CD4-positive, alpha-beta T cell treated with Interleukin-10 for 1 hour (primary cell): ENCODE measurements at places on chromosomes 16 and 17.
A peak's percentile ranks its signal among the peaks of the same experiment; 100 is the strongest.

DNA sequence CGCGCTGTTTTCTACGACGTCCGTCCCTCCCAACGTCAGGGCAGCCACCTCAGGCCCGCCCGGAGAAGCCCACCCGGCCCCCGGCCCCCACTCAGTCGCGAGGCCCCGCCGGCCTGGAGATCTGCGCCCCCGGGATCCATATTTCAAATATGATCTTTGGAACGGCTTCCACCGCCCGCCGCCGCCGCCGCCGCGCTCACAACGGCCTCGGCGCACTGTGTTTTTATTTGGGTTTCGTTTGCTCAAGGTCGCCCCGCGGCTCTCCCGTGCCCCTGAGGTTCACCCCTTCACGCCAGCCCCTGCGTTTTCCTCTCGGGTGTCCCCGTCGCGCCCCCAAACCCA lies 4.2 kb upstream of the CBX4 start:
- DNase-seq: peak; percentile 26

DNA sequence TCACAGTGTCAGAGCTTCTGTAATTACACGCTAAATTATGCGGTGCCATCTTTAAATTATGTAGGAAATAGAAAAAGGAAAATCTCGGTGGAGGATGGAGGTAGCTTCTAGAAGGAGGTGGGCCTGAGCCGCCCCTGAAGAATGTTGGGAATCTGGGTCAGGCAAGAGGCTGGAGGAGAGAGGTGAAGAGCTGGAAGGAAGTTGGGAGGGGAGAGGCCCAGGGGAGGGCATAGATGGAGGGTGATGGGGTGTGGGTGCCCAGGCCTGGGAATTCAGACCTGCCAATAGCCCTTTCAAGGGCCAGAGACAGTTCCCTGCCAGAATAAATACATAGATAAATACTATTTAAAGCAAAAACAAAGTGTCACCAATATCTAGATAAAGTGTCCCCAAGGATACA lies 415.0 kb upstream of the HSBP1 start:
- DNase-seq: no peak

DNA sequence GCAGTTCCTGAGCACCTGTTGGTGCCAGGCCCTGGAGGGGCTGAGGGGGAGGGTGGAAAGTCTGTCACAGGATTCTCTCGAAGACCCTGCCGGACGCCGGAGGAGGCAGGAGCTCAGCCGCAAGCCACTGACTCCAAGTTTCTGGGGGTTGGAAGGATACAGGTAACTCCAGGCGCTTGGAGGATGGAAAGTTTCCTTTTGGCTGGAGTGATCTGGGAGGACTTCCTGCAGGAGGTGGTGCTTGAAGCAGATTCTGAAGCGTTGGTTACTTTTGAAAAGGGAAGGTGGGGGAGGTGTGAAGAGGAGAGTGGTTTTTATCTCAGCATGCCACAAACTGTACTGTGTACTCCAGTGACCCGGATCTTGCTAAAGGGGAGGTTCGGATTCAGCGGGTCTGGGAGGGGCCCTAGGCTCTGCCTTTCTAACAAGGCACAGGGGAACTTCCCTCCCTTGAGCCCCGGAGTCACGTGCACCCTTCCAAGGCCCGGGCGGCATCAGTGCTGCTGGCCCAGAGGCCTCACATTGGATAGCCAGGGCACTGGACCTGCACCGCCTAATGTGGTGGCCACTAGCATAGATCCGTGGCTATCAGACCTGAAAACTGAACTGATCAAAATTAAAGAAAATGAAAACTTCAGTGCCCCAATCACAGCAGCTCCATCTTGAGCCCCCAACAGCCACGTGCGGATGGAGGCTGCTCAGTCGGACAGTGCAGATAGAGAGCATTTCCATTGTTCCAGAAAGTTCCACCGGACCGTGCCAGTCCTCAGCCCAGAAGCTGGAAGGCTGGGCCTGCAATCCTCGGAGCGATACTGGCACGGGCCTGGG lies 42.2 kb upstream of the GSE1 start:
- DNase-seq: peak; percentile 73

DNA sequence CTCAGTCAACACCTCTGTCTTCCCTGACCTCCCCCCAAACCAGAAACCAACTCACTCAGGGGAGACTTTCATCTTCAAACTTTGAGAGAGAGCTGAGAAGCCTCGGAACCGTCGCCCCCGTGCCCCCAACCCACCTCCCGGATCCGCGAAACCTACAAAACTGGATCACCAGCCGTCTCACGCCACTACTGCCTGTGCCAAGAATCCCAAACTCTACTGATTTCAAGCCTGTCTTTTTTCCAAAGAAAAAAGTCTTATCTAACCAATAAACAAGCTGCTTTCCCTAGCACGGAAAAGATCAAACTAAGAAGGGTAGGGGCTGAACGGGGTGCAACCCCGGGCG lies 2.0 kb downstream of the AXIN2 start:
- no peak for DNase-seq

DNA sequence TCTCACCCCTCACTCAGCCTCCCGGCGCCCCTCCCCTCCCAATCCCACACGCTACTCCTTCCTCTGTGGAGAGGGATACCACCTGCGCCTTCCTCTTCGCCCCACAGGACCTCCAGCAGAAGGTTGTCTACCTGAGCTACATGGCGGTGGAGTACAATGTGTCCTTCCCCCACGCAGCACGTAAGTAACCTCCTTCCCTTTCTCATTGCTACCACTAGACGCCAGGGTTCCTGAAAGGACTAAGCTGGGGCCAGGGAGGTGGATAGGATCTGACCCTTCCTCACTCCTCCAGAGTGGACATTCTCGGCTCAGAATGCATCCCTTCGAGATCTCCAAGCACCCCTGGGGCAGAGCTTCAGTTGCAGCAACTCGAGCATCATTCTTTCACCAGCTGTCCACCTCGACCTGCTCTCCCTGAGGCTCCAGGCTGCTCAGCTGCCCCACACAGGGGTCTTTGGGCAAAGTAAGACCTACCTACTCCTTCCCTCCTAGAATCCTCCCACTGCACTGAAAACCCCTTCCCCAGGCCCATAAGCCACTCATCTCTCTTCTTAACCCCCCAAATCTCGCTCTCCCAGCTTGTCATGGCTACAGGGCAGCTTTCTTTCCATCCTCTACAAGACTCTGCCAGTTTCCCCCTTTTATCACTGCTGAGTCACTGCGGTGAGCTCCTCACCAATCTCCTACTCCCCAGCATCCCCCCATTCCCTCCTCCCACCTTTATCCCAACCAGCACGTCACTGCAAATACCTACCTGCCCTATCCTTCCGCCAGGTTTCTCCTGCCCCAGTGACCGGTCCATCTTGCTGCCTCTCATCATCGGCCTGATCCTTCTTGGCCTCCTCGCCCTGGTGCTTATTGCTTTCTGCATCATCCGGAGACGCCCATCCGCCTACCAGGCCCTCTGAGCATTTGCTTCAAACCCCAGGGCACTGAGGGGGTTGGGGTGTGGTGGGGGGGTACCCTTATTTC lies 1.5 kb downstream of the CD68 start:
- DNase-seq: no peak

DNA sequence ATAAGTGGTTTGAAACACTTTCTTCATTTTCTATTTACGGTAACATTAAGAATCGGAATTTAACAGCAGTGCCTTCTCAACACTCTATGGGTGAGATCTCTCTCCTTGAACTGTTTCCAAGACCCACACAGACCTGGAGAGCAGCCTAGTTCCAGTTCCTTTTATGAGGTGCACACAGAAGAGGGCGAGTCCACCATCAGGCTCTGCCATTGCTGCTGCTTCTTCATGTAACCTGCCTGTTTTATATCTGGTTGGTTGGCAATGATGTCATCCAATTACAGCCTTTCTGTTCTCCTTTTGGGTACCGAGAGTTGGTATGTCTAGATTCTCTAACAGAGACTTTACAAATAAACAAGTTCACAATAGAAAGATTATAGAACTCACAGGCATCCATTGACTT lies 225.7 kb downstream of the UTP18 start:
- DNase-seq: no peak

DNA sequence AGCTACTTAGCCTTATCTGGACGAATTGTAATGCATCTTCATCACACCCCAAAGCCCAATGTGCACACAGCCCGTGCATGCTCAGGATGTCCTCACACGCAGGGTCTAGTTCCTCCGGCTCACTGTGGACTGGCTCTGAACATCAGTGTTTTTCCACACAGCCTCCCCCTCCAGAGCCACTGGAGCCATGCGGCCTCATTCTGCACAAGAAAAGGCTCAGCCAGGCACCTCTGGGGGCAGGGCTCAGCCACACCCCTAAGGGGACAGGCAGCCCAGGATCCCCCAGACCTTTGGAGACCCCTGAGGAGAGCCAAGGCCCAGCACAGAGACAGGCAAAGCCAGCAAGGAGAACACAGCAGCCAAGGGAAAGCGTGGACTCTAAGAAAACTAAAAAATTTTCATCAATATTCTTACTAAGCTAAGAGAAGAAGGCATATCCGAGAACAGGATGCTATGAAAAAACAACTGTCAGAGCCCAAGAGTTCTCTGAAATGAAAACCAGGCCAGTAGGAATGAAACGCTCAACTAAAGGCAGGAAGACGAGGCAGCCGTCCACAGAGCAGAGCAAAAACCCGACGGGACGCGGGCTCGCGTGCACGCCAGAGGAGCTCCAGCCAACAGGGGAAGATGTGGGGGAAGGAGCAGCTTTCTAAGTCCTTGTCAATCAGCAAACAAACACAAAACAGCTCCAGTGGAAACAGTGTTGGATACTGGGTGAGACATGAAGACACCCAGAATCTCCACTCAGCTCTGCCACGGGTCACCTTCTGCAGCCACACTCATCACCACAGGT lies 34.5 kb downstream of the MAP1LC3B start:
- DNase-seq: no peak

DNA sequence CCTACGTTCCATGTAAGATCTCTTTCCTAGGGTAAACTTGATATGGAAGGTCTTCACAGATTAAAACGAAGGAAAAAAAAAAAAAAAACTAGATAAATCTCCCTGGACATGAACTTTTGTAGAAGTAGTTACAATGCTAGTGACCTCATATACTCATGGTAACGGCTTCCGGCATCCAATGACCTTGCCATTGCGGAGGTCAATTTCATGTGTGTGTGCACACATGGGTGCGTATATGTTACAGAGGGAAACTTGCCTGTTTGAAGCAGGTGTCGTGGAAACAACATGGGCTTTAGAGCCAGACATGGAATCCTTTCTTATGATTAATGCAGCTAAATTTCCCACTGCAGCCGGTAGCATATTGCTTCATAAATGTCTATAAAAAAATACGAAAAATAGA lies 435.5 kb downstream of the MAF start:
- no peak for DNase-seq

DNA sequence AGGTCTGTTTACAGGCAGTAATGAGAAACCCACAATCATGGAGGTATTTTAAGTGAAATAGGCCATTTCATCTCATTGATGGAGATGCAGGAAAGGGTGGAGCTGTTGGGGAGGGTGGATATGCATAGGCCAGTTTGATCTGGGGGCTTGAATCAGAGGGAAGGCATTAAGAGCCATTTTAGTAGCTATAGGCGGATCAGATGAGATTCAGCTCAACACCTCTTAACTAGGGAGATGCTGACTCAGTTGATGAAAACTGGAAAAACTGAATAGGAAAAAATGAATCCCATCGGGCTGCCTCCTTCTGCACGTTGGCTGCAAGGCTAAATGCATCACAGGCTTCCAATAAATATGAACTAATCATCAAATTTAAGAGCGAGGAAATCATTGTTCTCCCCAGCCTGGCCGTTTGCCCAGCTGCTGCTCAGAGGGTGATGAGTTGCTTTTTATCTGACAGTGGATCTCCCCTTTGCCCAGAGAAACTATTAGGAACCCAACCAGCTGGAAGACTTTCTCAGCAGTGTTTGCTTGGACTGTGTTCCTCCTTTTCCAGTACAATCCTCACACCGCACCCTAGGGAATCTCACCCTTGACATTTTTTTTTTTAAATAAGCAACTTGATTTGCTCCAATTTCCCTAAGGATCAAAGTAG lies 149.6 kb downstream of the SOX9 start:
- no peak for DNase-seq

DNA sequence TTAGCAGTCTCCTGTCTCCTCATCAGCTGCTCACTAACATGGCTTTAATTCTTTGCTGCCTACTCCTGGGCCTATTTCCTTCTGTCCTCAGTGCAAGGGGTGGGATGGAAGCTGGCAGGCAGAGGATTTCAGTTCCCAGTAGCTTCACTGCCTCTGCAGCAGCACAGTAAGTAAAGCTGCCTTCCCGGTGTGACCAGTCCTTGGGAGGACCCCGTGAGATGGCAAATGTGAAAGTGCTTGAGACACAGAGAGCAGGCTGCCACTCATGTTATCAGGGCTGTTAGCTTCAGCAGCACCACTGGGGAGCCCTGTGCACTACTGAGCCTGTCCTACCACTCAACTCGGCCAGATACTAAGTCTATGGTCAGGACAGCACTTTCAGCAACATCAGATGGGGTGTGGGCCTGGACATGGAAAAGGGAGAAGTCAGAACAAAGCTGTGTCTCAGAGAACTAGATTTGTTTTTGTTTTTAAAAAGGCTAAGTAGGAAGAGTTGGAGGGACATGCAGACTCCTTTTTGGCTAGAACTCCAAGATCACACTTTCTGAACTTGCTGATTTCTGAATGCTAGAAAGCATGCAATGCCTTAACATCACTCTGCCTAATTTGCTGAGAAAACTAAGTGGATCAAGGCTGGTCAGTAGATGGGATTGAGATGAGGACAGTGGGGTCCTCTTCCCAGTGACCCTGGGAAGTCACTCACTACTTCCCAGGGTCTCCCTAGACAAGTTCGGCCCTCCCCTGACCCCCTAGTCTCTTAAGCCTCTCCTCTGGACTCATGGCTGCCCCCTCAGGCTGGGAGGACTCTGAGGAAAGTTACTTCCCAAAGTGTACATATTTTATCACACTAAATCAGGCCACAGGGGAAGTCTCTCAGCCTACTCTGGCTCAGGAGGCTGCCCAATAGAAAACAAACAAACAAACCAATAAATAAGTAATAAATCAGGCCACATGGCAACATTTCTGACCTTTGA lies 1.1 kb downstream of the ACSF2 start:
- DNase-seq: peak; percentile 26

- no peak for DNase-seq
Observed at GRCh38 chr16:68921637-68922036, 78.3 kb downstream of the TANGO6 start.

- DNase-seq: no peak
Observed at GRCh38 chr16:30582611-30583340, 2.7 kb downstream of the ZNF785 start.

GRCh38 chr17:13490427-13490826 lies 111.3 kb downstream of the HS3ST3A1 start:
- no peak for DNase-seq

GRCh38 chr16:49921791-49922456 lies 66.0 kb upstream of the ZNF423 start:
- DNase-seq: peak; percentile 25

DNA sequence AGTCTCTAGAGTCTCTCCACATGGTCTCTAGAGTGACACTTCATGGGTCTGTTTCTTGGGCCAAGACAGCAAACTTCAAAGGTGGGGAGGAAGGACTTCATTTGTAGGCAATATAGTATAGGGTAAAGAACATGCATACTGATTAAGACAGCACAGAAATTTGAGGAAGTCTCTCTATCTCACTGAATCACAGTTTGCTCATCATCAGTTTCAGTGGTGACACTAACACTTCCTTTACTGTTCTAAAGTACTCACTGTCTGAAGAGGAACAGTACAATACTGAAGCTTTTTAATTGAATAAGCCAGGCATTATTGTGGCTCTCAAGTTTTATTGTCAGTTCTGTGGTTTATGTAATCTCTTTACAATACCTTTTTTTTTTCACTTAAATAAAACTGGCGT lies 656.4 kb upstream of the CDH8 start:
- no peak for DNase-seq

GRCh38 chr16:27232901-27233625 lies 29.7 kb downstream of the KDM8 start:
- no peak for DNase-seq

GRCh38 chr17:35978346-35978745 lies 3.0 kb downstream of the CCL16 start:
- no peak for DNase-seq
